ENCODE measurements at places on chromosomes 11 and 22.

GRCh38 chr11:87035976-87036583 is 1.7 kb upstream of the TMEM135 start:
- no peak for DNase-seq

GRCh38 chr11:65558930-65559509 is 861 bp upstream of the LTBP3 start:
- DNase-seq = no peak

GRCh38 chr22:36215981-36216380 is 14.4 kb upstream of the APOL4 start:
- DNase-seq = no peak

- DNase-seq = no peak
Observed at GRCh38 chr22:47382164-47382890, 619.9 kb downstream of the TBC1D22A start.

- no peak for DNase-seq
Observed at GRCh38 chr11:126109941-126110731, 47.5 kb upstream of the CDON start.

GRCh38 chr11:128896356-128896755 is 5.2 kb downstream of the KCNJ5 start:
- DNase-seq = no peak

DNA sequence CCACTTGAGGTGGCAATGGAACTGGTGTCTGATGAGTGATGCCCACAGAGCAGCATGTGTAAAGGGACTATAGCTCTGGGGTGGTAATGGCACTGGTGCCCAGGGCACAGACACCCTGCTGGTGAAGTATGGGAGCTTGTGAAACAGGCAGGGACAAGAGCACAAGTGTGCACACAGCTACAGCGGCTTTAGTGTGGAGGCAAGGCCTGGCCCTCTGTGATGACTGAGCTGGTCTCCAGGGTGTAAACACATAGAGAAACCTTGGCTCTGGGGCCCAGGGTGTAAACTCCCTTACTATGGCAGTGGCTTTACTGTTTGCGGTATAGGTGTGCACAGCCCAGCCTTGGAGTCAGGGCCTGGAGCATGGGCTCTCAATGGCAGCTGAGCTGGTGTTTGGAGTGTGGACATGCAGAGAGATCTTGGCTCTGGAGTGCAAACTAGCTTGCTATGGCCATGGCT is 46.3 kb downstream of the BIRC2 start:
- DNase-seq = no peak

GRCh38 chr11:103668859-103669258 is 367.6 kb upstream of the DDI1 start:
- no peak for DNase-seq

GRCh38 chr11:61610905-61611304 is 30.0 kb upstream of the SYT7 start:
- DNase-seq = no peak
